Renal pelvis (tissue), 12 donors: ENCODE measurements at places on chromosomes 11 and 22.

GRCh38 chr22:27435844-27436576 lies 365.5 kb downstream of the MN1 start:
- DNase-seq = peak; percentile 69

DNA sequence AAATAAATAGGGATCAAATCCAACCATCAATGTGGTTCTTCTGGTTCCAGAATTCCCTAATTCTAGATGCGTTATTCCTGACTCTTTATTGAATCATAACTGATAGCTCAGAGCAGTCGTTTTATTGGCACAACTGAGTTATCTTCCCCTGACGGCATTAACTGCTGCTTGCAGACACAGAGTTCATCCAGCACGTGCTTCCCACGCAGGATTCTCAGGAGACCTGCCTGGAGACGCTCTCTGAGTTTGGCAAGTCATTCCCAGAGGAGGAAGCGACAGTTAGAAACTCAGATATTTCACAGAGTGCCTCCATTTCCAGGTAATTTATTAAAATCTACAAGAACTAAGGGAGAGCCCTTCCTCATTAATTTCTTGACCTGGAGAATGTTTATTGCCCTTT lies 35.4 kb upstream of the PHF21B start:
- no peak for DNase-seq

DNA sequence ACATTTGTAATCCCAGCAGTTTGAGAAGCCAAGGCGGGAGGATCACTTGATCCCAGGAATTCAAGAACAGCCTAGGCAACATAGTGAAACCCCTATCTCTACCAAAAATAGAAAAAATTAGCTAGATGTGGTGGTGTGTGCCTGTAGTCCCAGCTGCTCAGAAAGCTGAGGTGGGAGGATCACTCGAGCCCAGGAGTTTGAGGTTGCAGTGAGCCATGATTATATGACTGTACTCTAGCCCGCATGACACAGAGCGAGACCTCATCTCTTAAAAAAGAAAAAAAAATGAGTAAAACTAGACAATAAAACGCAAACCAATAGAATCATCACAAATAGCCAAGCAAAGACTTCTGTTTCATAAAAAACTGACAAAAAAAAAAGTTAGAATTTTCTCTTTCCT lies 21.8 kb downstream of the NUCB2 start:
- no peak for DNase-seq

- DNase-seq = no peak
Measured at GRCh38 chr22:48138427-48138826, 1376.0 kb downstream of the TBC1D22A start.

- no peak for DNase-seq
Measured at GRCh38 chr11:48150213-48150612, 66.4 kb upstream of the OR4B1 start.

DNA sequence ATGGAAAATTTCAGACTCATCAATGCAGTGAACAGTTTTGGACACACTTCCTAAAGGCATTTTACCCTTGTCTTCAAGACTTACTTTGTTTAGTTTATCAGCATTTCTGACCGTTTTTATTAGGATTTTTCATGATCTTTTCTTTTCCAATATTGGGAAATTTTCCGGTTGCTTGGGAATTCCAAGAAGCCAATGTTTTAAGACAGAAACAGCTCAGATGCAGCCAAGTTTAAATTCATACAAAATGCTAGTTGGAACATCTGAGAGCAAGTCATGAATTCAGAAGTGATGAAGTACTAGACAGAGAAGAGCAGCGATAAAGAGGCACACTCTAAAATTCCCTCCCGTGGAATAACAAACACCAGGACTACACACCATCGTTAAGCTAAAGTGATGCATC lies 68.6 kb downstream of the RAB38 start:
- DNase-seq = no peak

GRCh38 chr11:18463439-18463838 lies 7.8 kb downstream of the LDHAL6A start:
- no peak for DNase-seq

DNA sequence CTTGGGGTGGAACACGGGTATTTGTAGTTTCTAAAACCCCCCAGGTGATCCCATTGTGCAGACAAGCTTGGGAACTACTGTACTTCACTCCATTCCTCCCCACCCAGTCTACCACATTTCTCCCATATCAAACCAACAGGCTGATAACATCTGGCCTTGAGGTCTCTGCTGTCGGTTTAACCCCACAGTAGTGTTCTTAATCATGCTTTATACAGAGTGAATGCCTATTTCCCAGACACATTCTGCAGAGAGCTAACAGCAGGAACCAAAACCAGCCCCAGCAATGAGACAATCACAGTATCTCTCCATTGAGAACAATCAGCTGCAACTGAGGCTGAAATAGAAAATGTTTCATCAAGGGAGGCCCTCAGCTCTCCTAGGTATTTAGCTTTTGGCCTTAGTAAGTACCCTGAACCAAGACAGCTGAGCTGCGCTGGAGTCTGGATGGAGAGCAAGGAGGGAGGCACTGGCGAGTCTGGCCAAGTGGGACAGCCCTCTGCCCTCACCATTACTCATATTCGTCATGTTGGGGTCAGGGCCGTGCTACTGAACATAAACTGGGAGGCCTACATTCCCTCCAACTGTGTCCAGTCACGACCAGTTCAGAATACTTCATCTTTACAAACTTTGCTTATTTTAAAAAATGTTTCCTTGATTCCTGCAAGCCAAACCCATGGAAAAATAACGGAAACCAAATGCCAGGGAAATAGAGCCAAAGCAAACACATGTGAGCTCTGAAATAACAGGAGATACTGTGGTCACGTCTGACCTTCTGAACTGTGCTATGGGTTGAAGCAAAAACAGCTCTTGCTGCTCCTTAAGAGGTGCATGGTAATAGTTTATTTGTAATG lies 81.0 kb downstream of the CCDC34 start:
- DNase-seq = peak; percentile 77

DNA sequence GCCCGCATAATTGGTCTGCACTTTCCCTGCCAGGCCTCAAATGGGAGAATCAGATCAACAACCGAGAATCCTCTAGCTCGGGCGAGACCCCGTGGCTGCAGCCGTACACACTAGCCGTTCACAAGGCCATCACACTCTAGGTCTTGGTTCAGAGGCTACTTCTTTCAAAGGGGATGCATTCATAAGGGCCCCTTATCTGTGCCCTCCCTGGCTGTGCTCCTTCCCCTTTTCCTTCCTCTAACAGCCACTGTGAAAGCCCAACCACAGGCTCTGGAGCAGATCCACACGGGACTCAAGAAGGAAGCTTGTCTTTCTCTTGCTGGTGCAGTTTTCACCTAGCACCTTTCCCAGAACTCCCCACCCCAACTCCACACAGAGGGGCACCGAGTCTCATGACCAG lies 24.5 kb downstream of the SMIM38 start:
- no peak for DNase-seq

DNA sequence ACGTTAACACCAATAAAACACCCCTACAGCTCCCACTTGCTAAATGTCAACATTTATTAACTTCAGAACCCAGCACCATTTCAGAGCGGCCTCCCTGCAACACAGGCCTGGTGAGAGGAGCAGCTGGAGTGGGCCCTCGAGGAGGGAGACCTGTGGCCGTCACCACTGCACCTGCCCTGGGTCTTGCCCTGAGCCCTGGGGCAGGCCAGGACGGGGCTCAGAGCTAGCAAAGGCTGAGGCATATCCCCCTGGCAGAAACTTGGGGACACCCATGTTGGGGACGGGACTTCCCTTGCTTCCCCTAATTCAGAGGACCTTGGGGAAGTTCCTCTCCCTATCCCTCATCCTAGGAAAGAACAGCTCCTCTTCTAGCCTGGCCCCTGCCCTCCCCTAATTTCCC lies 137.3 kb upstream of the THY1 start:
- DNase-seq = no peak

GRCh38 chr22:37769056-37769455 lies 38.7 kb upstream of the GCAT start:
- DNase-seq = no peak

DNA sequence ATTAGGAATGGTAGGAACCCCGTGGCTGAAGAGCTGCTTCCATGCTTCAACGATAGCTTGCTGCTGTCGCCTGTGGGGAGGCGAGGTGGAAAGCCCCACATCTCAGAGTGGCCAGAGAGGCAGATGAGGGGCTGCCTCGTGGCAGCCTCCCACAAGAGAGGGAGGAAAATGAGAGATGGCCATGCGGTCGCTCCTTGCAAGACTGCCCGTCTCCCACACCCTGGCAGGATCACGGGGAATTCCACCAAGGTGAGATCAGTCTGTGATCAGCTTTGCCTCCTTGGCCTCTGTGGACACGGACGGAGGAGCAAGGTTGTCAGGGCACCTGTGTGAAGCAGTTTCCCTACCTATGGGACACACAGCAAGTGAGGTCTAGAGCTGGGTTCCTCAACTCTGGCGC lies 3.0 kb downstream of the CRYBA4 start:
- no peak for DNase-seq

GRCh38 chr11:34634694-34635062 lies 13.8 kb downstream of the EHF start:
- no peak for DNase-seq

GRCh38 chr22:17878941-17879340 lies 104.7 kb upstream of the BID start:
- no peak for DNase-seq

GRCh38 chr22:41285441-41285819 lies 557 bp downstream of the RANGAP1 start:
- no peak for DNase-seq

DNA sequence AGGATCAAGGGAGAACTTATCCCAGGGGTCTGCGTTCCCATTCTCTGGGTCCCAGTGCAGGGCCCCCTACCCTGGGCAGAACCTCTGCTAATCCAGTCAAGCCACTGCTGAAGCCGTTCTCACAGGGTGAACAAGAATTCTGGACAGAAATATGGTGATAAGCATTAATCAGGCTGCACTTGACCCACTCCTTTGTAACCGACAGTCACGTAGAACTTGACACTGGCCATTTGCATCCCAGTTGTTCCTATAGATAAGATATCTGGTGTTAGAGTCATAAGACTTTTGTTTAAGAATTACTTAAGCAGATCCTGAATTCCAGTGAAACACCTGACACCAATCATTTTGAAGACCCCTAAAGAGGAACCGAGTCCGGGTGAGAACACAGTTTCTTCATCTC lies 107.5 kb upstream of the THY1 start:
- no peak for DNase-seq
